ENCODE measurements at places on chromosomes 12 and 14. TPM values are rescaled to one million over a fixed set of nuclear protein-coding genes. Genes with fewer than 3 reads are reported as not detected.

DNA sequence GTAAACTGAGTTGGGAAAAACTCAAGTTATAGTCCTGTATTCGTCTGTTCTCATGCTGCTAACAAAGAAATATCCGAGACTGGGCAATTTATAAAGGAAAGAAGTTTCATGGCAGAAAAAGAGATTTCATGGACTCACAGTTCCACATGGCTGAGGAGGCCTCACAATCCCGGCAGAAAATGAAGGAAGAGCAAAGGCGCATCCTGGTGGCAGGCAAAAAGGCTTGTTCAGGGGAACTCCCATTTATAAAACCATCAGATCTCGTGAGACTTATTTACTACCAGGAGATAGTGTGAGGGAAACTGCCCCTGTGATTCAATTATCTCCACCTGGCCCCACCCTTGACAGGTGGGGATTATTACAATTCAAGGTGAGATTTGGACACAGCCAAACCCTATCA, 292.6 kb upstream of the SYT1 start:
- no peak for DNase-seq

Gene FBXW8
- total RNA-seq: 13.2 TPM

DNA sequence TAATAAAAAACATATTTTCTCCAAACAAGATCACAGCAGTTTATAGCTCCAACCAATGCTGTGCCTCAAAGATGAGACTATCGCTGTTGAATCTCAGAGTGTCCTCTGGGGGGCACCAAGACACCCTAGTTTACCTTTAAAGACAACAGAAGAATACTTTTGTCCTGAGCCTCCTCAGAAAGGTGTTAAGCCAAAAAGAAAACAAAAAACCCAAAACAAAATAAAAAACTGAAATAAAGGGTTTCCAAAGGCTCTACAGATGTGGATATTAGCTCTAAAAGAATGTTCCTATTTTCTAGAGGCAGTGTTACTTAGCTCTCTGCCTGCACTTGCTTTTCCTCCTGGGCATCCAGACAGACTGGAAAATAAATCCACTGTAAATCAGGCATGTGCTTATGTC, 86.9 kb upstream of the TTC7B start:
- no peak for DNase-seq

Gene TAS2R50
- 1.5 TPM for total RNA-seq

DNA sequence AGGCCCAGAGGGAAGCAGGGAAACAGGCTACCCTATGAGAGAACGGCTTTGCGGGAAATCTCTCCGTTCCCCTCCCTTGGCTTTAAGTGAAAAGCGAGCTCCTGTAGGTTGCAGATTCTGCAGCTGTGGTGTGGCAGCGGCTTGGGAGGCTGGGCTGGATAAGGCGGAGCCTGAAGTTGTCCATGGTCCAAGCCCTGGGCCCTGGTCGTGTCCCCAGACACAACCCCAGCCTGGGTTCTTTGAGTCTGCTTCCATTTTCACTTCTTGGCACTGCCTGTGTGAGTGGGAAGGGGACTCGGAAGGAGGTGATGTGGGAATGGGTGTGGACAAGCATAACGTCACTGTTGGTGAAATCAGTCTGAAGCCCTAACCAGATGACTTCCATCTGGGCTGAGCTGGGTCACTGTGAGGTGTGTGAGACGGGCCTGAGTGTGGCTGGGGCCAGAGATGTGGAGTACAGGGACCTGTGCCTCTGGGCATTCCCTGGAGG, 43.0 kb upstream of the CTDSP2 start:
- peak; percentile 82 for DNase-seq

Gene CACNA2D4
- total RNA-seq: 4.8 TPM

Gene SLC22A17
- total RNA-seq: 2.3 TPM

GRCh38 chr12:77746096-77746495, 84.6 kb upstream of the NAV3 start:
- peak; percentile 24 for DNase-seq

- no peak for DNase-seq
These were observed 84.9 kb downstream of the ZFC3H1 start for GRCh38 chr12:71578694-71579258.

GRCh38 chr14:61478971-61479473, 157.6 kb downstream of the PRKCH start:
- no peak for DNase-seq

Gene KLRF1
- 0.58 TPM for total RNA-seq

DNA sequence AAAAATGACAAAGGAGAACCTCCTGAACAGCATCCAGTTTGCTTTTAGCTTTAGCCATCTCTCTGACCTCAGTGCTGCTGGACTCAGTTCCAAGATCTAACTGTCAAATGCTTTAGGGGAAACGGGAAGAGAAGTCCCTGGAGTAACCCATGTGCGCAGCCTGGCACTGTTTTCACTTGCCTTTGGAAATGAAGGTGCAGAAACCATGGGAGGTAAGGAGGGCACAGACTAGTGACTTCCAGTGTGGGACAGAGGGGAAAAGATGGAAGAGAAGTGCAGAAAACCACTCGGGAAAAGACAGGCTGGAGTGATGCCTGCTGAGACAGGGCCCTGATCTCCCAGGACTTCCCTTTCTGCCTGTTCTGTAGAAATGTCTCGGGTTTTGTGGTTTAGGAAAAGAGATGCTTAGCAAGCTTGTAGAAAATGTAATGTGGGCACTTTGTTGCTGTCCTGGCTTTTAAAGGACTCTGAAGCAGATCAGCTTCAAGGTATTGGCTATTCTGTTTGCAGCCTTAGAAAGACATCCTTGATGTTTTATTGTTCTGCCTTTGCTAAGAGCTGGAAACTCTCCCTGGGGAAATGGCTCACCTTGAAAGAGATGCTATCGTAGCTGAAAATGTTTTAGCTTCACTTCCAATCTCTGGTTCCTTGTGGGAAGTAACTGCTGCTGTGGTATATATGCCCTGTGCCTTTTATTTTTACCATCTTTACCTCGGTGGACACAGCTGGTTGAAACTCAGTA, 124.6 kb upstream of the HIF1A start:
- no peak for DNase-seq

GRCh38 chr12:109715310-109716091, 1.9 kb downstream of the FAM222A start:
- peak; percentile 68 for DNase-seq

DNA sequence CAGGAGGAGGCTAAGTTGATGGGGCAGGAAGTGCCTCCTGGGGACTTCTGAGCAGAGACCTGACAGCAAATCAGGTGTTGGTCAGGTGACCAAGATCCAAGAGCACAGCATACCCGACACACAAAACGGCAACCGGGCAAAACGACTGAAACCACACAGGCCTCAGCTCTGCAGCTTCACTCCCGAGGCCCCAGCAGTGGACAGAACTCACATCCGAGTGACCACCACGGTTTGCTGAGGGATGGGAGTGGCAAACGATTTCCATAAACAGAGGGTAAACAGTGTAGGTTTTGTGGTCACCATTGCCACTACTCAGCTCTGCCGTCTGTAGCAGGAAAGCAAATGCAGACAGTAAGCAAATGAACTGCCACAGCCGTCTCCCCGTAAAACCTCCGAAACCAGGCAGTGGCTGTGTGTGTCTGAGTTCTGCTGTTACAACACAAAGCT, 14.4 kb downstream of the CHFR start:
- no peak for DNase-seq

DNA sequence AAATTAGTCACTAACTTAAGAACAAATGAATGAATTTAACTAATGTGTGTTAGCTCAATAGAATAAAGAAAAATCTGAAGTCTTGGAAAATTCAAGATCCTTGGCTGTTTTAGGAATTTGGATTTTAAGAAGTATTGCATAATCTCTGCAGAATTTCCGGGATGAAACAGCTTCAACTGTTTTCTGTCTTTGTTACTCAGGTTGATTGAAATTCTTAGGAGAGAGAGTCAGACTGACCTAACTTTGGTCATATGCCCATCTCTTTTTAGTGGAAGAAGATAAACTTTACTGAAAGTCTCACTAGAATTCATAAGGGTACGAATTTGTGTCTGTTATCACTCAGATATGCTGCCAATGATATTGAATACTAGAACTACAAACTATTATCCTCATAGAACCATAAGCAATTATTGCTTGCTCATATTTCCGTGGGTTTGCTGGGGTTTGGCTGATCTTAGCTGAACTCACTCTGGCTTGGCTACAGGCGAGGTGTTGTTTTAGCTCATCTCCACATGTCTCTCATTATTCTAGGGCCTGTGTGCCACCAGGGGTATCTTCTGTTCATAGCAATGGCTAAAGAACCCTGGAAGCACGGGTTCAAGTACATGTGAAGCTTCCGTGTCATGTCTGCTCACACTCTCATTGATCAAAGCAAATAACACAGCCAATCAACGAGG, 257.4 kb upstream of the NOVA1 start:
- no peak for DNase-seq

DNA sequence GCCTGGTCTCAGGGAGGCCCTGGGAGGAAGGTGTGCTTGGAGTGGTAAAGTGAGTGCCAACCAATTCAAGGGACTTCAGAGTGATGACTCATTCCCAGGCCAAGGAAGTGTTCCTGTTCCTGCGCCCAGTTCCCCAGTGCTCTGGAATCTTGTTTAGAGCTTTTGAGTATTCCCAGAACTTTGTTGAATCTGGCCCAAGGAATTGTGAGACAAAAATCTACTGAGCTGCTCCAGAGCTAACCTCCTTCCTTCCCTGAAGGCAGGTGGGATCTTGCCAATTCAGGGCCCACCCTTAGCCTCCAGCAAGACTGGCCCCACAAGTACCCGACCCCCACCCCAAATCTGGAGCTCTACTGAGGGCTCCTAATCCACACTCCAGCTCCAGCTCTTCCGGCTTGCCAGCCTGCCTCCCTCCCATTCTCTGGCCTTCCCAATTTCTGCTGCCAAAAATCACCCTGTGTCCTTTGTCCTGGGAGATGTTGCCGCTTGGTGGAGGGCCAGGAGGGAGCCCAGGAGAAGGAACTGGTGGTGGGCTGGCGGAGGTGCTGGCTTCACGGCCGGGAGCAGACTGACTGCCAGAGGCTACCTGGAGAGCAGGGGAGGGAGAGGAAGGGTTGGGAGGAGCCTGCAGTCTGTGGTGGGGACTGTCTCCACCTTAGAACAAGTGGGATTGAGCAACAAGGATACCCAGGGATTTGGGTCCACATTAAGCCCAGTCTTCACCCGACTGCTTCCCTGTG, 2.0 kb upstream of the ATN1 start:
- peak; percentile 75 for DNase-seq

Gene SIX4
- total RNA-seq: 0.12 TPM

- DNase-seq: no peak
These were observed 322.7 kb upstream of the RTL1 start for GRCh38 chr14:101226265-101226602.

Measured in mucosa of descending colon (tissue), 3 donors.